ENCODE measurements at places on chromosomes 1 and 21. TPM values are rescaled to one million over a fixed set of nuclear protein-coding genes. Genes with fewer than 3 reads are reported as not detected.

The ATP1A1 gene
- 256 TPM for total RNA-seq

DNA sequence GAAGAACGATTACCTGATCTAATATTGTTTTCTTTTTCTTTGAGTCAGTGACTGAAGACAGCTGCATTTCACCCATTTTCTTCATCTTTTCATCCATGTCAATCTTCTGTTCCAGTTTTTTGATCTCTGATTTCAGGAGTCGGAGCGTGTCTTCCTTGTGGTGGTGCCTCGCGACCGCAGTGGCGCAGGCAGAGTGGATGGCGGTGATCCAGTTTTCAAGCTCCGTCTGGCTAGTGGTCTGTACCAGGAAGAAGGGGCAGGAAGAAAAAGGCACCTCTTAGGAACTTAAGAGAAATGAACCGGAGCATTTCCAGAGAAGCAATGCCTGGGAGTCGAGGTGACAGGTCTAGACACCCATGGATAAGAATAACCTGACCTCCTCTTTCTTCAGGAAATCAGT lies 118.3 kb downstream of the TIAM1 start:
- H3K27me3 ChIP-seq = no peaks in the 10 kb centered on the region
- no peaks in the 10 kb centered on the region for H3K36me3 ChIP-seq

The ARPC5 gene
- 106 TPM for total RNA-seq

- H3K27me3 ChIP-seq = peaks cover 4% of the 10 kb centered on the region
- peak within 1 kb of the TSS; percentile 49 for H3K4me3 ChIP-seq
- no peaks in the 10 kb centered on the region for H3K36me3 ChIP-seq
- peaks cover 12% of the 10 kb centered on the region for H3K4me1 ChIP-seq
- DNase-seq = peak; percentile 34
These were observed at the start of gene GSTM4 for GRCh38 chr1:109655615-109656519. Gene GSTM4 (plus strand): TSS chr1:109656099. CDS start chr1:109656390, 291 bp downstream.

GRCh38 chr1:152005360-152005912 lies 11.8 kb upstream of the S100A10 start:
- no peak for DNase-seq
- H3K4me1 ChIP-seq = no peaks in the 10 kb centered on the region

The CELA3A gene
- total RNA-seq = not detected

DNA sequence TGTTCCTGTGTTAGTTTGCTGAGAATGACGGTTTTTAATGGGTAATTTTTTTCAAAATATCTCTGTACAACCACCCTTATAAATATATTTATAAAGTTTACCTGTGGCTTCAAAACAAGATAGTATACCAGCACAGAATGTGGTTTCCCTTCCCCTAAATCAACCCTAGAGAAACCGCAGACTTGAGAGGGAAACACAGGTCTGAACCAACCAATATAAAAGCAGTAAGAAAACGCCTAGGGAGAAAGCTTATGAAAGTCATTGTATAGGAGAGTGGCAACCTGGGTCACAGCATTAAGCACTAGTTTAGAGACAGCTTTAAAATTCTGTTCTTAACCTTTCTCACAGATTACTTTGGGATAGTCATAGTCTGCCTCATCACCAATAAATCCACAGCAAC lies 180.6 kb upstream of the LHX8 start:
- no peaks in the 10 kb centered on the region for H3K4me1 ChIP-seq
- no peak overlapping the region for H3K27ac ChIP-seq
- H3K4me3 ChIP-seq = no peak overlapping the region
- H3K36me3 ChIP-seq = no peaks in the 10 kb centered on the region
- DNase-seq = no peak

GRCh38 chr1:207808322-207808705 lies 56.5 kb downstream of the CD46 start:
- H3K27me3 ChIP-seq = no peaks in the 10 kb centered on the region
- no peak overlapping the region for H3K27ac ChIP-seq
- peaks cover 50% of the 10 kb centered on the region for H3K4me1 ChIP-seq
- no peak for DNase-seq
- H3K4me3 ChIP-seq = no peak overlapping the region

DNA sequence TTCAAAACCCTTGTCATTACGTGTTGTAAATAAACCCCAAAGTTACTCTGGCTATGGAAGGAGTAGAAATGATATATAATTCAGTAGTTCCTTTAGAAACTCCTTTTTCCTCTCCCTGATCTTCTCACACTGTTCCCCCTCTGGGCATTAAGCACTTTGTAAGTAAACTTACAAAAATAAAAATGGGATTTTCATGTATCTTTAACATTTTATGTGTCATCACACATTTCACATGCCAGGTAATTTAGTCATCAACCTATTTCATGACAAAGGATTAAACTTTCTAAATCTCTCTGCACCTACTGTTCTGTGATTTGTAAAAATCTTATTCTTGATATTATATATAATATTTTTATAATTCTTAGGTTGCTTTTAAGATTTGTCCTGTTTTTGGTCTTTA lies 176.9 kb downstream of the NEK7 start:
- H3K4me3 ChIP-seq = no peak overlapping the region
- H3K4me1 ChIP-seq = no peaks in the 10 kb centered on the region
- no peak for DNase-seq
- H3K36me3 ChIP-seq = no peaks in the 10 kb centered on the region
- H3K27me3 ChIP-seq = no peaks in the 10 kb centered on the region
- no peak overlapping the region for H3K27ac ChIP-seq

The FCRLA gene
- total RNA-seq = not detected

GRCh38 chr21:17427831-17428483 lies 84.9 kb upstream of the CXADR start:
- H3K4me1 ChIP-seq = no peaks in the 10 kb centered on the region
- H3K4me3 ChIP-seq = no peak overlapping the region
- H3K27ac ChIP-seq = no peak overlapping the region
- no peaks in the 10 kb centered on the region for H3K36me3 ChIP-seq
- DNase-seq = no peak

The AGMAT gene
- total RNA-seq = 3.3 TPM

The RXRG gene
- not detected for total RNA-seq

GRCh38 chr1:116755681-116756080 lies 1.5 kb downstream of the CD2 start:
- peak overlapping the region; percentile 72 for H3K4me3 ChIP-seq
- H3K36me3 ChIP-seq = peaks cover 14% of the 10 kb centered on the region
- H3K27me3 ChIP-seq = no peaks in the 10 kb centered on the region
- peaks cover 45% of the 10 kb centered on the region for H3K4me1 ChIP-seq

DNA sequence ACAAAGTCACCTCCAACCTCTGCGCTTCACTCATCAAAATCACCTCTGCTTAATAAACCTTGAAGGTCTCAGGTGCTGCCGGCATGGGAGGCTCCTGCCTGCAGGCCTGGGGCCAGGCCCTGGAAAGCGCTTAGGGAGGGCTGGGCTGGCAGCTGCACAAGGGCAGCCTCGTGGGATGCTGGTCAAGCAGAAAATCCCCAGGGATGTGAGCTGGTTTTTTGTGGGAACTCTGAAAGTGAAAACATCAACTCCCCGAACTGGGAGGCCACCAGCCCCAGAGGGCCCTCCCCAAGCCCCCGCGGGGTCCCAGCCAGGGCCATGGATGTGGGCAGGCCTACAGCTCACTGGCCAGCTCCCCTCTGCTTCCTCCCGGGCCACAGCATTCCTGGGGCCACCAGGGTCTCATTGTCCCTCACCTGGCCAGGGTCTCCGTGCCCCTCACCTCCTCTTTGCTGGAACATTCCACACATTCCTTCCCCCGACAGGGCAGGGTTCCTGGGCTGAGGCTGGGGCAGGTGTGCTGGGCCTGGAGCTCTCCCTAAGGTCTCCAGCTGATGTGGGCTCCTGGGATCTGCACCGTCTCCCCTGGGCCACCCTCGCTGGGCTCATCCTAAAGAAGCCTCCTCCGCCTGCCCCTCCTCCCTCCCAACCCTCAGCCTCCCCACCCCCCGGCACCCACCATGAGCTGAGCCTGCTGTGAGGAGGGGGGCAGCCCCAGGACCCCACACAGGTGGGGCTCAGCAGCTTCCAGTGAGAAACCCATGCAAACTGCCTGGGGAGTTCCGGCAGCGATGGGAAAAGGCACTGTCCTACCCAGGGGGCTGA lies 36.0 kb upstream of the POFUT2 start:
- no peaks in the 10 kb centered on the region for H3K27me3 ChIP-seq
- H3K4me1 ChIP-seq = peaks cover 23% of the 10 kb centered on the region
- no peak overlapping the region for H3K4me3 ChIP-seq
- no peak for DNase-seq

GRCh38 chr1:30763651-30764248 lies 6.2 kb upstream of the LAPTM5 start:
- no peak for DNase-seq
- H3K27me3 ChIP-seq = no peaks in the 10 kb centered on the region
- no peak overlapping the region for H3K4me3 ChIP-seq
- no peaks in the 10 kb centered on the region for H3K36me3 ChIP-seq
- no peak overlapping the region for H3K27ac ChIP-seq
- H3K4me1 ChIP-seq = peaks cover 62% of the 10 kb centered on the region

The TCEANC2 gene
- total RNA-seq = 13.1 TPM

The SH2D5 gene
- total RNA-seq = not detected

DNA sequence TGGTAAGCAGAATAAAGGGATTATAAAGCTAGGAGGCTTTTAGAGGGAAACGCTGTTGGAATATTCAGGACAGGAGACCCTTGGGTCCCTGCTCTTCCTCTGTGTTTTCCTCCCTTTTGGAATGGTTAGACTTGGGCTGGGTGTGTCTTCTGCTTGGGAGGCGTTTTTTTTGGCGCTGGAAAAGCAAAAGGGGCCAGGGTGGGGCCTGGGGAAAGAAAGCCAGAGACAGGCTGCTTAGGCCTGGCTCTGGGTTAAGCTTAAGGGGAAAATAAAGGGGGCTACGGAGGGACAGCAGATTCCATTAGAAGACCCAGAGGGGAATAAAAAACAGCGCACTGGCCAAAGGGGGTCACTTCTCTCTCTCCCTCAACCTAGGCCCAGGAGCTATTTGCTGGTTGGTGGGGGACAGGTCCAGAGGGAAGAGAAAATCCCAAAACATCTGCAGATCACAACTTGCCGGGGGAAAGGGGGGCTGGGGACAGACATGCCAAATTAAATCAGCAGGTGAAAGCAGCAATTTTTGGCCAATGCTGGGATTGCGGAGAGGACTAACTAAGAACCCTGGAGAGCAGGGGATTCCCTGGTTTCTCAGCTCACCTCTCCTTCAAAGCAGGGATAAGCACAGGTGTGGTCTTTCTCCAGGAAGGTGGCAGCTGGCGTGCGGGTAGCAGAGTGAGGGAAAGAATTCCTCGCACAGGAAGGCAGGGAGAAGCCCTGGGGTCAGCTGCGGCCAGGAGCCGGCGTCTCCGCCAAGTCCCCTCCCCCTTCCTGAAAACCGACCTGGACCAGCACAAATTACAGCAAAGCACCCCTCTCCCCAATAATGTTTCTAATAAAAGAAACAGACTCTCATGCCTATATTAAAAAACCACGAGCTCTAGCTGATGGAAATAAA lies 82.2 kb upstream of the AK4 start:
- no peaks in the 10 kb centered on the region for H3K36me3 ChIP-seq
- H3K4me3 ChIP-seq = peak overlapping the region; percentile 55
- peaks cover 63% of the 10 kb centered on the region for H3K4me1 ChIP-seq
- DNase-seq = no peak
- H3K27me3 ChIP-seq = no peaks in the 10 kb centered on the region
- peak overlapping the region; percentile 87 for H3K27ac ChIP-seq

DNA sequence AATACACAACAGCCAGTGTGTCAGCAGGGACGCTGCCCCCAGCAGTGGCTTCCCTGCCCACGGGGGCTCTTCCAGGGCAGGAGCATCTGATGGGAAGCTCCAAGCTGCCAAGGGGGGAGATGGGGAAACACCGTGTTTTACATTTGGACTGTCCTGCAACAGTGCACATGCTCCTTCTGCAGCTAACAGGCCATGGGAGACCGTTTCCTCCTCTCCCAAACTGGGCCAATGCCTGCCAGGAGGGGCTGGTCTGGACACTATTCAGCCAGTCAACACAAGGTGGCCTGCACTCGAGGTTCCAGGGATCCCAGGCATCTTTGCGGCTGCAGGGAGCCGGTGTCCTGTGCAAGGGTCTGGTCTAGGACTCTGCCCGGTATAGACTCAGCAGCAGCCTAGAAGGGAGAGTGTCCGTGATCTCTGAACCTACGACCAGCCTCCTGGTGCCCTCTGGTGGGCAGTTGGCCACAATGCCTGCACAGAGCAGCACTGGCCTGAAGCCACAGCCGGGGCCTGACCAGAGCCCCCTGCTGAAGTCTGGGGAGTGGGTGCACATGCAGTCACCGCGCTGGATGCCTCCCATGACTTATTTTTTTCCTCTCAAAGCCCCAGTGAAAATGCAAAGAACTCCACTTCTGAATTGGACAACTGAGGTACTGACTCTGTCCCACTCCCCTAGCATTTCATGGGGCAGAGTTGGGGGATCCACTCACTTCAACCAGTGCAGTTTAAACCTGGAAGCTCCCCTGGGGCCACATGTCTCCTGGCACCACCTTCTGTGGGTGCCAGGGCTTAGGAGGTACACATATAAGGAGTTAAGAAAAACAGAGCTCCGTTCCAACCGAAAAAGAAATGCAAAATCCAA lies 33.3 kb downstream of the RCC2 start:
- no peak for DNase-seq
- no peaks in the 10 kb centered on the region for H3K27me3 ChIP-seq
- no peak overlapping the region for H3K4me3 ChIP-seq
- H3K4me1 ChIP-seq = no peaks in the 10 kb centered on the region
- H3K36me3 ChIP-seq = peaks cover 32% of the 10 kb centered on the region
